Renal pelvis (tissue), 12 donors: ENCODE measurements at places on chromosomes 7 and 10. TPM values are rescaled to one million over a fixed set of nuclear protein-coding genes. Genes with fewer than 3 reads are reported as not detected.
A peak's percentile ranks its signal among the peaks of the same experiment; 100 is the strongest.

The PON1 gene
- 1.9 TPM for polyA plus RNA-seq

- no peak for DNase-seq
Measured at GRCh38 chr7:135169141-135169963, 1.2 kb downstream of the CYREN start.

GRCh38 chr10:70324339-70324861 lies 40.6 kb upstream of the NPFFR1 start:
- peak; percentile 31 for DNase-seq

DNA sequence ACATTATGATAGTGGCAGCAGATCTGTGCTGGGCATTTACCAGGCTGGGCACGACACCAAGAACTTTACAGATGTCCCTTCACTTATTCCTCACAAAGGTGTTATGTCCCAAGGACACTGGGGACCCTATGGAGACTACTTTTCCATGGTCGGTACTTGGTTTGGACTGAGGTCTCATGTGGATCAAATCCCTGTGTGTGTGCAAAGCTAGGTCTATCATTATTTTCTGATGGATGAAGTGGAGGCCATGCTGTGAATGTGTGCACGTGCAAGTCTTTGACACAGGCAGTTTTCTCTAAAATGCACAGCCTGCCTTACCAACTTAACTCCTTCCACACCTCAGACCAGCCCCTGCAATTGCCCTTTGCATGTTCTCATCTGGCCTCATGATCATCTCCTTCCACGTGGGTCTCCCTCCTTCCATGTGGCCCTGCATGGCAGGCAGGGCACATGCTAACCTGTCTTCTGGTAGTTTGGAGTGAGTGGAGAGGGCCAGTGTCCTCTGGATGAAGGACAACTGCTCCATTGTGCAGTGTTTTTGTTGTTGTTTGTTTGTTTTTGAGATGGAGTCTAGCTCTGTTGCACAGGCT lies 16.0 kb upstream of the ZNF273 start:
- DNase-seq, result no peak

The SLC12A9 gene
- polyA plus RNA-seq, result 37.4 TPM

- DNase-seq, result no peak
Measured at GRCh38 chr10:8910314-8910713, 855.8 kb downstream of the GATA3 start.

DNA sequence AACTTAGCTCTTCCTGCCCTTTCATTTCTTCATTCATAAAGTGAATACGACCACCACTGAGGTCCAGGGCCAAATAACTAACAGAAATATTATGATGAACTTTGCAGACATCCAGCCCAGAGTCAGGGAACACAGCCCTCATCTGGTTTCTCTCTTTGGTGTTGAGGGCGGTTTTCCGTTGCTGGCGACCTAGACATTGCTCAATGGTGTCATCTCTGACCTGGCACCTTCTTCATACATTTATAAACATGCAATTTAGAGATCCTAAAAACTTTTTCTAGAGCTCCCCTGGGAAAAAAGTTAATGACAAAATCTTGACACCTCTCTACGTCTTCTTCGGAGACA lies 324 bp upstream of the TET1 start:
- no peak for DNase-seq

DNA sequence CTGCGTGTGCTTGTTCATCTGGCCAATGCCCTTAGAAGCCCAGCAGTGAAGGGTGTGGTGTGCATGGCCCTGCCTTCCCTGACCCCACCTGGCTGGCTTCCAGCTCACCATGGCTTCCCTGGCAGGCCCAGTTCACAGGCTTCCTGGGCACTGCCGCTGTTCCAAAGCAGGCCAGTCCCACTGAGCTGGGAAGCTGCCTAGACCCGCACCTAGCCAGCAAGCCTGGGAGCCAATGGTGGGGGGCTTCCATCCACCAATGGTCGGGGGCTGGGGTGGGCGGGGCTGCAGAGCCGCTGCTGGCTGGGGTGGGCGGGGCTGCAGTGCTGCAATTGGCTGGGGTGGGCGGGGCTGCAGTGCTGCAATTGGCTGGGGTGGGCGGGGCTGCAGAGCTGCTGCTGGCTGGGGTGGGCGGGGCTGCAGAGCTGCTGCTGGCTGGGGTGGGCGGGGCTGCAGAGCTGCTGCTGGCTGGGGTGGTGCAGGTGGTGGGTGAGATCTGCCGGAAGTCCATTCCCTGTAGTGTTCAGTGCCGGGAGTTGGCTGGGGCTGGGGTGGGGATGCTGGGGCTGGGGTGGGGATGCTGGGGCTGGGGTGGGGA lies 12.4 kb downstream of the CALY start:
- no peak for DNase-seq

DNA sequence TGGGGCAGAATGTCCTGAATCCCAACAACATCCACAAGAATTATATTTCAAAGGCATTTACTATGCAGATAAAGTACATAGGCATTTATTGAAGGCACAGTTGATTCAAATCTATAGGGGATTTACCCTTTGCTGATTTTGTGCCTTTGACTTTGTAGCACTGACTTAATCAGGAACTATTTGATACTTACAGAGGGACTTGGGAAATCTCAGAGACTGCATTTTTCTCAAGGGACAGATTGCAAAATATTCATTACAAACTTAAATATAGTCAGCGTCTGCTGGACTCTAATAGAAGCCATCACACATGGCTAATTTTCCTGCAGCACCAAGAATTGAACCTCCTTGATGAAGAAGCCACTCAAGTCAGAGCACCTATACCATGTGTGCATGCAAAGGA lies 44.9 kb downstream of the FAS start:
- no peak for DNase-seq

The TRIM50 gene
- 0.33 TPM for polyA plus RNA-seq

- DNase-seq, result no peak
Measured at GRCh38 chr10:78770167-78771090, 298.3 kb upstream of the ZMIZ1 start.

DNA sequence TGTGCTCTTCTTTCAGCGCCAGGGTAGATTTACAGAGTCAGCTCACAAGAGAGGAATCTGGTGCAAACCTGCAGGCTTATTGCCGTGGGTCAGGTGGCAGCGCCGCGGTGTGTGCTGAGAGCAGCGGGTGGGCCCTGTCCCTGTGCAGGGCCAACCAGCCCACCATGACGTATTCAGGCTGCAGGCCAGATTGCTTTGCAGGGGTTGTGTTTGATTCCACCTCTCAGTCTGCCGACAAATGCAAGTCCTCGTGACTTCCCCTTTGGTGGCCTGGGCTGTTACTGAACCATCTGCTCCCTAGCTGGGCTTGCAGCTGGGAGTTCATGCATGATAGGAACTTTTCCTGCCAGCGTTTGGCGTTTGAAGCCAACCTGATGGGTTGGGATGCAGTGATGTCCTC lies 66.7 kb upstream of the LEP start:
- DNase-seq, result no peak

GRCh38 chr7:28093623-28094232 lies 86.9 kb downstream of the JAZF1 start:
- no peak for DNase-seq

DNA sequence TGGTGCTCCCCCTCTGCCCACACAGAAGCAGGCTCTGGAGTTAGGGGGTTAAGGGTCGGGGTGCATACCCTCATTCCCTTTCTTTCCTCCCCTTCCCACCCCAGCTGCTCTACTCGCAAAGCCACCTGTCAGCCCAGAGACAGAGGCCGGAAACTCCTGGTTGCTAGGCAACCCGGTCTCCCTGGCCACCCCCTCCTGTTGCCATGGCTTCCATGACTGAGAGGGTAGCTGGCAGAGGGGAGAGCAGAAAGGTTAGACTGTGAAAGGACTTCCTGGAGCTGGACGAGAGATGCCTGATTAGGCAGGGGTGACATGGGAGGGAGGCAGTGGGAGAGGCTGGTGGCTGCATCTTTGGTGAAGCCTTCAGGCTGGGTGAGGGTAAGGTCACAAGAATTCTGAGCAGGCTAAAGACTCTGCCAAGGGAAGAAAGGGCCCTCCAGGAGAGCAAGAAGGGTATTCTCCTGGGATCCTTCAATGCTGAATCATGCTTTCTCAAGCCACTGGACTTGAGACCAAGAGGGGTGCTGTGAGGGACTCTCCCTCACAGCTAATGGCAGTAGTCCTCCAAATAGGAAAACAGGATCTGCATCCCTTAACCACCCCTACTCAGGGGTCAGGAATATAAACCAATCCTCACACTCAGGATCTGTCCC lies 5.4 kb downstream of the PSD start:
- no peak for DNase-seq

GRCh38 chr7:135666846-135667245 lies 4.5 kb downstream of the STMP1 start:
- DNase-seq, result no peak

DNA sequence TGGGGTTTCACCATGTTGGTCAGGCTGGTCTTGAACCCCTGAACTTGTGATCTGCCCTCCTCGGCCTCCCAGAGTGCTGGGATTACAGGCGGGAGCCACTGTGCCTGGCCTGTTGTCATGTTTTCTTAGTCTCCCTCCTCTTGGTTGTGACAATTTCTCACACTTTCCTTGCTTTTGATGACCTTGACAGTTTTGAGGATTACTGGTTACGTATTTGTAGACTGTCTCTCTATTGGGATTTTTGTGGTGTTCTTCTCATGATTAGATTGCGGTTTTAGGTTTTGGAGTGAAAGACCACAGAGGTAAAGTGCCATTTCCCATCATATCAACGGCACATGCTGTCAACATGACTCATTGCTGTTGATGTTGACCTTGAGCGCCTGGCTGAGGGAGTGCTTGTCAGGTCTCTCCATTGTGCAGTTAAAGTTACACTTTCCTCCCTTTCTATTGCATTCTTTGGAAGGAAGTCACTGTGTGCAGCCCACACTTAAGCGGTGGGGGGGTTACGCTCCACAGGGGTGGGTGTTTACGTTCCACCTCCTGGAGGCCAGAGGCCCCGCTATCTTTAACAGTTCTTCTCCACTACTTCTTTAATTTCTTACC lies 10.8 kb downstream of the NEURL1 start:
- DNase-seq, result peak; percentile 85

DNA sequence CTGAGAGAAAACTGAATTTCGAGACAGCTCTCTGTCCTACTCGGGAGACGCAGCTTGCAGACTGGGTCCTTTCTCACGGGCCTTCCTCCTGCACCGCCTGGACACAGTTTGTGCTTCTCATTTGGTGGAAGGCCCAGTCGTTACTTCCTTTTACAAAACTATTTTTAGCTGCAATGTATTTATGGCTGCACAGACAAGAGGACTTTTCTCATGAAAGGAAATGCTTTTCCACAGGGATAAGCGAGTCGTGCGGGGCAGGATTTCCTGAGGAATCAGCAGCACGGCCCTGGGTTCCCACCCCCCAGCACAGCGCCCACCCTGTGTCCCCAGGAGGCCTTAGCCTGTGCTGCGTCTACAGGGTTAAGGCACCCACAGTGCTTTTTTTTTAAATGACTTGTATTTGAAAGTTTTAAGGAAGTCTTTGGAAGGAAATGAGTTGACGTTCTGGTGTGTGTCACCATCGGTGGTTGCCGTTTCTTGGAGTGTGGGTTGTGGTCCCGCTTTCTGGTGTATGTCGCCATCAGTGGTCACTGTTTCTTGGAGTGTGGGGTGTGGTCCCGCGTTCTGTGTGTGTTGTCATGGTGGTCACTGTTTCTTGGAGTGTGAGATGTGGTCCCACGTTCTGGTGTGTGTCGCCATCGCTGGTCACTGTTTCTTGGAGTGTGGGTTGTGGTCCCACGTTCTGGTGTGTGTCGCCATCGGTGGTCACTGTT lies 50.9 kb downstream of the INPP5A start:
- no peak for DNase-seq

The CFAP69 gene
- 27.3 TPM for polyA plus RNA-seq

DNA sequence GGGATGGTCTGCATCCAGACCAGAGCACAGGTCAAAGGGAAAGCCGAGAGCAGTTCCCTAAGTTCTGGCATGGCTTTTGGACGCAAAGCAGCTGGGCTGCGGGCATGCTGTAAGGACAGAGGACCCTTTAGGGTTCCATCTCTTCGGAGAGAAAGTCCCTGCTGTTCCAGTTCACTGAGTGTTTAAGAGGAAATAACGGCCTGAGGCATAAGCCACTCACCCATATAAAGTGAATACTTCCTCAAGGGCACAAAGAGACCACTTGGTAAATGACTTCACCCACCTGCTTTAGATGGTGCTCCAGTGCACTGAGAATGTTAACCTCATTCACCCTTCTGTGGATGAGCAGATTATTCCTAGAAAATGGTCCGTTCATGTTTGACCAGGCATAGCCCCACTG lies 586.7 kb upstream of the GALNT17 start:
- DNase-seq, result no peak

DNA sequence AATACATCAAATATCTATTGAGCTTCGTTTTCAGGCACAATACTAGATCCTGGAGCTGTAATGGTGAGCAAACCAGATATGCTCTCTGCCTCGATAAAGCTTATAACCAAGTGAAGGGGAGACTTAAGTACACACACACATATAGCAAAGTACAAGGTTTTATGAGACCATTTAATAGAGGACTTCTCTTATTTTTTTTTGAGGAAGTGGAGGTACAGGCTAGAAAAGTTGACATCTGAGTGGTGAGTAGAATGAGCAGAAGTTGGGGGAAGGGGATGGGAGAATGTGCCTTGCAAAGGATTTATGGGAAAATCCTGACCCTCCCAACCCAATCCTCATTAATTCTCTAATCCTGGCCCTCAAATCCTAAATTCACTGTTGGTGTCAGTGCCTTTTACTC lies 7.7 kb downstream of the CCDC136 start:
- DNase-seq, result no peak

GRCh38 chr7:19585761-19586160 lies 123.1 kb downstream of the POLR1F start:
- DNase-seq, result no peak

GRCh38 chr7:46363688-46364087 lies 442.6 kb upstream of the IGFBP3 start:
- no peak for DNase-seq

DNA sequence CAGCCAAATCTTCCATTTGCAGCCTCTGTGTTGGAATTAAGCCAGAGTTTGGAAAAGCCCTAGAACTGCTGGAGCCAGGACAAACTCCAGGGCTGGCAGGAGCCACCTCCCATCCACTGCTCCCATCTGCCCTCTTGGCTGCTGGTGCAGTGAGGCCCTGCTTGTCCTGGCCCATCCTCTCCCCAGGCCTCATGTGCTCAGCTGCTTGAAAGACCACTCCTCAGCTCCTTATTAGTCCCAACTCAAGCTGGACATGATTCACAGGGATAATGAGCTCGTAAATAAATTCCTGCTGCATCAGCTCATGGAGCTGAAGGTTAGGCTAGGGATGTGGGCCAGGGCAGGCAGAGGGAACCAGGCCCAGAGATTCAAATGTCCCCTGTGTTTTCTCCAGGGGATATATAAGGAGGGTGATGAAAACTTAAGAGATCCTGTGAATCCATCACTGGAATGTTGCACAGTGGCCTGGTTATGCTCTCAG lies 282.8 kb downstream of the RPS24 start:
- DNase-seq, result no peak

DNA sequence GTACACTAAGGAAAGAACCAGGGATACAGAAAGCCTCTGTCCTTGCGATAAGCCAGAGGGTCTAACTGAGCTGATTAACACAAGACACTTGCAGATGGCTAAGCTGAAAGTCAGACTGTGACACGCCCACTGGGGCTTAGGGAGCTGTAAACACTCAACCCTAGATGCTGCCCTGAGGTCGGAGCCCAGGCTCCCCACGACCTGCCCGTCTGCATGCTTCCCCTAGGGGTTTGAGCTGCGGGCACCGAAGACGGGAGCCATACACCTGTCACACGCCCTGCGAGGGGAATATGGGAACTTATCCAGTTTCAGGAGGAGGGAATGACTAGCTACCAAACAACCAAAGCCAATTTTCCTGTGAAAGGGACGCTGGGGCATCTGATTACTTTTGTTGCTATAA lies 96.0 kb downstream of the HTR5A start:
- DNase-seq, result no peak

GRCh38 chr7:29623973-29624372 lies 60.3 kb downstream of the PRR15 start:
- no peak for DNase-seq

The C10orf62 gene
- 0.31 TPM for polyA plus RNA-seq

The SPAM1 gene
- not detected for polyA plus RNA-seq

The RNLS gene
- 16.8 TPM for polyA plus RNA-seq

GRCh38 chr7:20532890-20533289 lies 82.6 kb upstream of the ABCB5 start:
- DNase-seq, result no peak
